Purkinje cell (primary cell): ENCODE measurements at places on chromosomes 7 and 10. TPM values are rescaled to one million over a fixed set of nuclear protein-coding genes. Genes with fewer than 3 reads are reported as not detected.

Gene TRIM74
- polyA plus RNA-seq: not detected in 2 replicates

Gene NUDT13
- not detected in 2 replicates for polyA plus RNA-seq

Gene SOSTDC1
- 61.0 and 90.2 TPM in 2 replicates for polyA plus RNA-seq

Gene AKR1E2
- polyA plus RNA-seq: 0.91 TPM in 1 of 2 replicates, not detected in the other

Gene ASB10
- polyA plus RNA-seq: not detected in 2 replicates

Gene RBM33
- 6.7 and 8.9 TPM in 2 replicates for polyA plus RNA-seq

Gene TMEM229A
- 2.7 and 3.3 TPM in 2 replicates for polyA plus RNA-seq

Gene FGFR2
- 38.5 and 53.3 TPM in 2 replicates for polyA plus RNA-seq

Gene DCLRE1A
- polyA plus RNA-seq: 3.6 and 7.2 TPM in 2 replicates

Gene CH25H
- polyA plus RNA-seq: not detected in 2 replicates

Gene IL15RA
- polyA plus RNA-seq: not detected in 2 replicates

Gene PPP1R17
- 814 and 845 TPM in 2 replicates for polyA plus RNA-seq

Gene LHFPL3
- 12.0 and 15.5 TPM in 2 replicates for polyA plus RNA-seq

Gene AOAH
- 1.8 and 6.5 TPM in 2 replicates for polyA plus RNA-seq

Gene DDX50
- polyA plus RNA-seq: 26.1 and 26.6 TPM in 2 replicates

Gene SCIN
- polyA plus RNA-seq: not detected in 2 replicates

Gene PDZD7
- 0.77 and 5.0 TPM in 2 replicates for polyA plus RNA-seq

Gene CHN2
- polyA plus RNA-seq: 16.4 and 20.8 TPM in 2 replicates
